Heart right ventricle (tissue), 16 donors: ENCODE measurements at places on chromosomes 12 and 14. TPM values are rescaled to one million over a fixed set of nuclear protein-coding genes. Genes with fewer than 3 reads are reported as not detected.

GRCh38 chr12:83859021-83859420 lies 1053.6 kb downstream of the SLC6A15 start:
- no peak overlapping the region for H3K27ac ChIP-seq
- no peaks in the 10 kb centered on the region for H3K4me1 ChIP-seq
- DNase-seq: no peak
- H3K36me3 ChIP-seq: no peaks in the 10 kb centered on the region
- H3K4me3 ChIP-seq: no peak overlapping the region

The ACOT6 gene
- polyA plus RNA-seq: not detected

The ADCY6 gene
- 35.3 TPM for polyA plus RNA-seq

GRCh38 chr14:53948205-53948884 lies 8.3 kb downstream of the BMP4 start:
- DNase-seq: no peak
- H3K27me3 ChIP-seq: peaks cover 8% of the 10 kb centered on the region
- peaks cover 34% of the 10 kb centered on the region for H3K36me3 ChIP-seq
- H3K27ac ChIP-seq: no peak overlapping the region

The ANKRD33 gene
- polyA plus RNA-seq: 0.01 TPM

DNA sequence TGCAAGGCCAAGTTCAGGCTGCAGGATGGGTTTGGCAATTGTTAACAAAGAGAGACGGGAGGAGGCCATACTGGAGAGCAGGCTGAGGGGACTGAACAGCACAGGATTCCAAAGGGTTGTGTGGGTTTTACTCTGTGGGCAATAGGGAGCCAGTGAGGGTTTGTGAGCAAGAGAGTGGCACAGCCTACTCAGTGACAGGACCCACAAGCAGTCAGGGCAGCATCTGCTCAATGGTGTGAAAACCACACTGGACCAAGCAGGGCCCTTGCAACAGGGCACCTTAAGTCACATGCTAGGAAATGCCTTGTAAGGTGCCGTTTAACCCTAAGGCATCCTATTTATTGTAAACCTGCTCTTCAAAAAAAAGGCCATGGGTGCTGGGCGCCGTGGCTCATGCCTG lies 22.0 kb downstream of the SYNE3 start:
- H3K27ac ChIP-seq: no peak overlapping the region
- H3K4me3 ChIP-seq: no peak overlapping the region
- H3K27me3 ChIP-seq: no peaks in the 10 kb centered on the region
- peaks cover 73% of the 10 kb centered on the region for H3K4me1 ChIP-seq
- no peaks in the 10 kb centered on the region for H3K36me3 ChIP-seq

DNA sequence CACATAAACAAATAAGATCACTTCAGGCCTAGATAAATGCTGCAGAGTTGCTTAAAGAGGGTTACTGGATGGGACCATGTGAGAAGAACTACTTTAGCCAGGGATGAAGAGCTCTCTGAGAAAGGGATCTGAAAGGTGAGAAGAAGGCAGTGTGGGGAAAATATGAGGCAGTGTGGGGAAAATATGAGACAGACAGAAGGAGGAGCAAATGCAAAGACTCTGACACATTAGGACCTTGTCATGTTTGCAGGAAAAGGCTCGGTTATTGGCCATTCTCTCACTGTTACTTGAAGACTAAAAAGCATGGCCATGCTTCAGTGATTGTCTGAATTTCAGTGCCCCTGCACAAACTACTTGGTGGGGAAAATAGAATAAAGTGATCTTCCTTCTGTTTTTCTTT lies 22.7 kb upstream of the TRIM9 start:
- H3K27me3 ChIP-seq: no peaks in the 10 kb centered on the region
- no peak overlapping the region for H3K4me3 ChIP-seq
- no peaks in the 10 kb centered on the region for H3K4me1 ChIP-seq
- no peak overlapping the region for H3K27ac ChIP-seq
- DNase-seq: no peak

The CLEC7A gene
- 1.9 TPM for polyA plus RNA-seq

DNA sequence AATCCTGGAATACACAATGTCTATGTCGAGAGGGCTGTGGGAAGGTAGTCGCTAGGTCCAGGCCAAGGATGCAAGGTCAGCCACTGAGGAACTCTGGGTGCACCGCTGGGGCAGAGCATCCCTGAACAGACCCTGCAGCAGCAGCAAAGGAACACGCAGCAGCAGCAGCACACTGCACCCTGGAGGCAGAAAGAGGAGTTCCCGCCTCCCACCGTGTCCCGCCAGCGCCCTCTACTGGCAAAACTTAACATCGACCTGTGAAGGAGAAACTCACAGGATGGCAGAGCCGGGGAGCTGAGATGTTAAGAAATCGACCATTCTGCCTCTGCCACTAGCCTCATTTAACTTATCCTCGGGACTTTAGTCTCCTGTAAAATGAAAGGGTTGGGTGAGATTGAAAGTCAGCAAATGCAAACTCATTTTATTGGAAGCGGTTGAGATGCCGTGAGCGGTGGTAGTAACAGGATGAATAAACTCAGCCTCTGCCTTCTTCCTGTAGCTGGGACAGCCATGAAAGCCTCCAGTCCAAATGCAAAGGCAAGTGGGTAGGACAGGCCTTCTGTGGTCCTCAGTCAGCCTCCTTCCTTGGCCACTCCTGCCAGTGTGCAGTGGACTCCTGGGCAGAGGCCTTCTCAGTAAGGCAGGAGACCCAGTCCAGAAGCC lies 45.6 kb downstream of the STAB2 start:
- peaks cover 7% of the 10 kb centered on the region for H3K4me1 ChIP-seq
- H3K4me3 ChIP-seq: no peak overlapping the region
- no peaks in the 10 kb centered on the region for H3K27me3 ChIP-seq

The RND1 gene
- 0.55 TPM for polyA plus RNA-seq

The GALNT9 gene
- polyA plus RNA-seq: 0.01 TPM

GRCh38 chr14:79193689-79194477 lies 1017.4 kb downstream of the DIO2 start:
- H3K27me3 ChIP-seq: no peaks in the 10 kb centered on the region
- H3K27ac ChIP-seq: no peak overlapping the region
- no peak overlapping the region for H3K4me3 ChIP-seq
- no peaks in the 10 kb centered on the region for H3K36me3 ChIP-seq
- H3K4me1 ChIP-seq: no peaks in the 10 kb centered on the region

GRCh38 chr14:74893614-74894091 lies 11.9 kb downstream of the DLST start:
- peaks cover 100% of the 10 kb centered on the region for H3K36me3 ChIP-seq
- no peak overlapping the region for H3K4me3 ChIP-seq
- H3K4me1 ChIP-seq: peaks cover 8% of the 10 kb centered on the region
- H3K27ac ChIP-seq: no peak overlapping the region
- DNase-seq: no peak

The LRFN5 gene
- 0.73 TPM for polyA plus RNA-seq

GRCh38 chr14:89258728-89259273 lies 158.2 kb downstream of the FOXN3 start:
- H3K27me3 ChIP-seq: no peaks in the 10 kb centered on the region
- peaks cover 25% of the 10 kb centered on the region for H3K4me1 ChIP-seq
- DNase-seq: no peak
- no peak overlapping the region for H3K27ac ChIP-seq
- peaks cover 12% of the 10 kb centered on the region for H3K36me3 ChIP-seq

The TBC1D30 gene
- 0.51 TPM for polyA plus RNA-seq

GRCh38 chr14:83140756-83141155 lies 1607.1 kb upstream of the SEL1L start:
- no peaks in the 10 kb centered on the region for H3K27me3 ChIP-seq
- H3K4me3 ChIP-seq: no peak overlapping the region
- H3K4me1 ChIP-seq: no peaks in the 10 kb centered on the region
- no peaks in the 10 kb centered on the region for H3K36me3 ChIP-seq
- DNase-seq: no peak

GRCh38 chr14:63542231-63542999 lies 762 bp downstream of the PPP2R5E start:
- H3K27ac ChIP-seq: peak overlapping the region; percentile 88
- H3K27me3 ChIP-seq: no peaks in the 10 kb centered on the region
- peaks cover 29% of the 10 kb centered on the region for H3K36me3 ChIP-seq
- no peak for DNase-seq
- H3K4me3 ChIP-seq: peak overlapping the region; percentile 85

The ANKS1B gene
- polyA plus RNA-seq: 0.58 TPM

DNA sequence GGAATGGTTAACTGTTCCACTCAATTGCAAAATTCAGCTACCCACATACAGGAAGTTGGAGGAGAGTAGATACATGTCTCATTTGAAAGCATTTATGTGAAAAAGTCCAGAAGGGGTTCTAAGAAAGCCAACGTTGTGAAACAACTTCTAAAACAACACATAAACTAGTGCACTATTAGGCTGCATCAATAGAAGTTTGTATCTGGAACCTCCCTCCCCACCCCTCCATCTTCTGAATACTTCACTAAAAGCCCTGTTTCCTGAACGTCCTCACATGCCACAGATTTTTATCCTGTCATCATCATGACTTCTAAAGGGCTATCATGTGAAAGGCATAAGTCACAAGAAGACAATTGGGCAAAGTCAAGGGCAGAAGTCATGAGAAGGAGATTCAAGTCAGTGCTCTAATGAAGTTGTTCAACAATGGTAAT lies 5.5 kb downstream of the KRT79 start:
- no peak overlapping the region for H3K4me3 ChIP-seq
- H3K27me3 ChIP-seq: no peaks in the 10 kb centered on the region
- no peaks in the 10 kb centered on the region for H3K4me1 ChIP-seq

DNA sequence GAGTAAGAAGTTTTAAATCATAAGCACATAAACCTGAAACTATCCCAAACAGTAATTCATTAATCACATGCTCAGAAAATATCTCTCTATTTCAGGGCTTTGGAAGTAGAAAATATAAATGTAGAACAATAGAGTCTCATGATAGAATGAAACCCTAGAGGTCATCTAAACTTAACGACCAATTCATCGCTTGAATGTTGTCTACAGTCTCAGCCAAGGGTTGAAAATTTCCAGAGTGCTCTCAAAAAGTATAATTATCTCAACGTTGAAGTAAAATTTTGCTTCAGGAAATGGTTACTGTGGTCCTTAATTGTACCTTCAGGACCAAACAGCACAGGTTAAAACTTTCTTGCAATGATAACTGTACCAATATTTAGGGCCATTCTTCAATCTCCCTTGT lies 1053.6 kb upstream of the SEL1L start:
- H3K36me3 ChIP-seq: no peaks in the 10 kb centered on the region
- H3K4me3 ChIP-seq: no peak overlapping the region
- no peak for DNase-seq
- no peak overlapping the region for H3K27ac ChIP-seq
- no peaks in the 10 kb centered on the region for H3K4me1 ChIP-seq

DNA sequence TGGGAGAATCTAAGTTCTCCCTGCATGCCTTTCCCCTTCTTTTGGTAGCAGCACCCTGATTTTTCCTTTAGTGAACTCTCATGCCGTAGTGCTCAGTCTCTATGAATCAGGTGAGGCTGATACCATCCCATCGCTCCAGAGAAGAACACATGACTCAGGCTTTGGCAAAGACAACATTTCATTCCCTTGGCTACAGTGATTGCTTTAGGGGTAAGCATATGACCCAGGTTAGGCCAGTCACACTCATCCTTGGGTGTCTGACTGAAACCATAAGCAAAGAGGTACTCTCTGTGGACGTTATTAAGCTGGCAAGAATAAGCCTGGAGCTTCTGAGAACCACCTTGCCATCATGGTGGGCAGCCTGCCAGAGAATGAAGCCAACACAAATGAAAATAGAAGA lies 141.8 kb downstream of the MYRFL start:
- H3K27me3 ChIP-seq: no peaks in the 10 kb centered on the region
- H3K4me3 ChIP-seq: no peak overlapping the region
- peaks cover 9% of the 10 kb centered on the region for H3K4me1 ChIP-seq
- DNase-seq: no peak

The IL31 gene
- not detected for polyA plus RNA-seq

The TEX52 gene
- not detected for polyA plus RNA-seq

The CLEC9A gene
- polyA plus RNA-seq: 0.04 TPM

The KRT6A gene
- 1.1 TPM for polyA plus RNA-seq

GRCh38 chr12:22543246-22544037 lies 900 bp downstream of the C2CD5 start:
- peak overlapping the region; percentile 97 for H3K27ac ChIP-seq
- peak; percentile 36 for DNase-seq
- H3K27me3 ChIP-seq: no peaks in the 10 kb centered on the region
- H3K4me1 ChIP-seq: peaks cover 23% of the 10 kb centered on the region
- no peaks in the 10 kb centered on the region for H3K36me3 ChIP-seq

The ASCL1 gene
- polyA plus RNA-seq: not detected

The NFE2 gene
- polyA plus RNA-seq: not detected

The WNT1 gene
- not detected for polyA plus RNA-seq

- peak; percentile 32 for DNase-seq
- H3K27me3 ChIP-seq: no peaks in the 10 kb centered on the region
- H3K4me1 ChIP-seq: no peaks in the 10 kb centered on the region
- H3K36me3 ChIP-seq: no peaks in the 10 kb centered on the region
- H3K4me3 ChIP-seq: no peak overlapping the region
Measured at GRCh38 chr14:54348001-54348611, 48.7 kb upstream of the CDKN3 start.

DNA sequence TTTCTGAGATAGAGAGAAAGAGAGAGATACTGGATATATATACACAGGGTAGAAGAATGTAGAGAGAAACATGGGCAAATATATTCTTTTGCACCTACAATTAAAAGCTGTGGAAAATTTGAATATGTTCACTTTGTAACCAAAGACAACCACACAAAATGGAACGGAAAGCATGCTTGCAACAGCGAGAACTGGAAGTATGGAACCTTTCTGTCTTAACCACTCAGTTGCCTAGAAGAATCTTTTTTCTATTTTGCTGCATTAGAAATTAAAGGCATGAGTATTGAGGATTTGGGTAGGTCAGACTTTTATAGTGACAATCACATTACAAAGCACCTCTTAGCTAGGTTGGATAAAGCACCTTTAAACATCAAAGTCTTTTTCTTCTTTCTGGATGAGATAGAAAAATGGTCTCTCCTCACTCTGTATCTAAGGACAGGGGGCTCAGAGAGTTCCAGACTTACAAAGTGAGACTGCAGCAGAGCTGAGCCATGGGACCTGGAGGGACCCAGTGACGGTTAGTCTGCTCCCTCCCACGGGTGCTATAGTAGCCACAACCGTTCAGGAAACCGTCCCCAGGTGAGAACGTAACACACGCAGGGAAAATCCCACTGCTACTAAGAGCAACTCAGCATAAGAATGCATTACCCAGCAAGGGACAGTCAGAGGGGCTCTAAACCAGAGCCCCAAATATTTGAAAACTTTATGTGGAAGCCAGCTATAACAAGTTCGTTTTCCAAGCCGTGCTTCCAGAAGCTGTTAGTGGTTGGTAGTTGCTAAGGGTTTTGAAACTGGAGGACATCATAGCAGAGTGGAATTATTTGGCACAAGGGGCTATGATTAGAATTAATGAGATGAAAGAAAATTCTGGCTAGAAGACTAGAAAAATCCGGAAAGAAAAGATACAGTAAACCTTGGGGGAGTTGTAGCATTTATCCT lies 97.1 kb downstream of the DAD1 start:
- peaks cover 17% of the 10 kb centered on the region for H3K4me1 ChIP-seq
- H3K36me3 ChIP-seq: no peaks in the 10 kb centered on the region
- no peak overlapping the region for H3K4me3 ChIP-seq
- no peaks in the 10 kb centered on the region for H3K27me3 ChIP-seq

- DNase-seq: no peak
- no peak overlapping the region for H3K27ac ChIP-seq
- no peaks in the 10 kb centered on the region for H3K27me3 ChIP-seq
- H3K4me3 ChIP-seq: no peak overlapping the region
- H3K4me1 ChIP-seq: no peaks in the 10 kb centered on the region
- peaks cover 95% of the 10 kb centered on the region for H3K36me3 ChIP-seq
Measured at GRCh38 chr14:102991376-102991775, 66.0 kb downstream of the CDC42BPB start.
